ENCODE measurements at places on chromosomes 2 and 18.
A peak's percentile ranks its signal among the peaks of the same experiment; 100 is the strongest.

- no peak for DNase-seq
Observed at GRCh38 chr2:151071906-151072305, 189.8 kb downstream of the RBM43 start.

- DNase-seq = no peak
Observed at GRCh38 chr18:29653671-29654215, 1388.8 kb downstream of the DSC3 start.

- peak; percentile 35 for DNase-seq
Observed at GRCh38 chr18:65567372-65567771, 183.4 kb upstream of the CDH7 start.

- no peak for DNase-seq
Observed at GRCh38 chr2:206837775-206838174, 72.4 kb downstream of the FASTKD2 start.

DNA sequence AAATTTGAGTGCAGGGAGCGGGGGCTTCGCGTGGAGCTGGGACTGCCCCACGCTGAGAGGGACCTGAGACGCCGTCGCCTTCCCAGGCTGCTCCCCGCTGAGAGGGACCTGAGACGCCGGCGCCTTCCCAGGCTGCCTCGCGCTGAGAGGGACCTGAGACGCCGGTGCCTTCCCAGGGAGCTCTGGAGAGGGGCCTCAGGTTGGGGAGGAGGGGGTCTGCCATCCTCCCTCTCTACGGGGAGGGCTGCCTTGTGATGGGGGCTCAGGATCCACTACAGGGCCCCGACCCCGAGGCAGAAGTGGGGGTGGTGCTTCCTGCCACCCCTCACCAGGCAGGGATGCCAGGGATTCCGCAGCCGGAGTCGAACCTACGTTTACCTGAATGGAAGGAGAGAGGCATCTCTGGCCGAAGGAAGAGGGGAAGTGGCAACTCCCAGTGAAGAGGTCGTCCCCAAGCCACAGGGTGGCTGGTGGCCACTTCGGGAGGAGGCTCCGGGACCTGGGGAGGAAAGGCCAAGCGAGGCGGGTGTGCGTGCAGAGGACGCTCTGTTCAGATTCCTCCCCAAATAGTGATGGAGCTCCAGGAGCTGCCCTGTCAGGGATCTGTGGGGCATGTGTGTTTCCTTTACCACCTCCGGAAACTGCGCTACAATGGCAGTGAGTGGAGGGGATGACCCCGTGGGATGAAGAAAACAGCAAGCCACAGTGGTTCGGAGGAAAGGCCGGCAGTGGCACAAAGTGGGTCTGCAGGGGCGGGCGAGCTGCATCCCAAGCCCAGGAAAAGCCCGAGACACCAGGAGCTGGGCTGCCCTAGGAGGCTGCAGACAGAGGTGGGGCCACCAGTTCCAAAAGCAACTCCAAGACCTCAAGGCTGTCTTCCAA is 108.2 kb upstream of the CTDP1 start:
- DNase-seq = no peak

- DNase-seq = no peak
Observed at GRCh38 chr2:177272765-177273164, 8.2 kb upstream of the NFE2L2 start.

- no peak for DNase-seq
Observed at GRCh38 chr2:189157456-189157855, 22.1 kb downstream of the COL5A2 start.

- peak; percentile 46 for DNase-seq
Observed at GRCh38 chr2:165698444-165698884, 95.6 kb downstream of the GALNT3 start.
